ENCODE measurements at places on chromosomes 13 and 19.

- no peak for DNase-seq
These were observed 5.9 kb upstream of the ZNF551 start for GRCh38 chr19:57675881-57676280.

DNA sequence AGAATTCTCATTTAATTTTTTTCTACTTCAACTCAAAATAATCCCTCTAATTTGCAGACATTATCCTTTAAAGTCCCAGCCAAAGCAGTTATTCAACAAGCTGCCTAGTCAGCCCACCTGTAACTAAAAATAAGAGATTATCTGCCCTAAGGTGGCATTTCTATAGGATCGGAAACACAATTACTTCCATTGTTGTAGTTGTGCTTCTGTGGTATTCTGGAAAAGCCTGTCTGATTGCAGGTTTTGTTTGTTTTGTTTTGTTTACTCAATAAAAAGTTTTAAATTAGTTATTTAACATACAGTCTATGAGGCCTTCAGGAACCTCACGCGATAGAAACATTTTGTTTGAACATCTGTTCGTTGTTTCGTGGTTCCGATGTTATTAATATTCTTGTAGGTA lies 101.0 kb downstream of the ZIC5 start:
- no peak for DNase-seq

DNA sequence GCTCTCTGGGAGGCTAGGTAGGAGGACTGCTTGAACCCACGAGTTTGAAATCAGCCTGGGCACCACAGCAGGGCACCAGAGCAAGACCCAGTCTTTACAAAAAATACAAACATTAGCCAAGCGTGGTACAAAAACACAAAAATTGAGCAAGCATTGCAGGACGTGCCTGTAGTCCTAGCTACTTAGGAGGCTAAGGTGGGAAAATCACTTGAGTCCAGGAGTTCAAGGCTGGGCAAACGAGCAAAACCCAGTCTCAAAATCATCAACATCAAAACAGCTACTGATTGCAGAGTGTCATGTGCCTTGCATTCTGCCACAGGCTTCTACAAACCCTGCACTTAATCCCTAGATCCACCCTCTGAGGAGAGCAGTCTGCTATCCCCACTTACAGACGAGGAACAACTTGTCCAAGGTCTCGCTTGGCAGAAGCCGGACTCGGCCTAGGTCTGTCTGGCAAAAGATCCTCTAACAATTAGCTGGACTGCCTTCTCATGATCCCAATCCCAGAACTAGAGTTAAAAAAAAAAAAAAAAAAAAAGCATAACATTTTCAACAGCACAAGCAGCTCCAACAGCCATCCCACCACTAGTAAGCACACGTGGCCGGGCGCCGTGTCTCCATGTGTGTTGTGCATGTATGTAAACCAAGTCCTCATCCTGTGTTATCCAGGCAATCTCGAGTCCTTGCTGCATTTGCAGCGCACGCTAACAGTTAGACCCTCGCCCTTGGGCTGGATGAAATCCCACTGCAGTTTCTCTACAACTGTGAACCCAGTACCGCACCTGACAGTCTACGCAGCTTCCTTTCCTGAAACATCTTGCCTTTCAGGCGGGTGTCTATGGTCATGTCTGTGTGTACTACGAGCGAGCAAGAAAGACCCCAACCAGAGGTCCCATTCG lies 2.0 kb downstream of the PPP6R1 start:
- no peak for DNase-seq

DNA sequence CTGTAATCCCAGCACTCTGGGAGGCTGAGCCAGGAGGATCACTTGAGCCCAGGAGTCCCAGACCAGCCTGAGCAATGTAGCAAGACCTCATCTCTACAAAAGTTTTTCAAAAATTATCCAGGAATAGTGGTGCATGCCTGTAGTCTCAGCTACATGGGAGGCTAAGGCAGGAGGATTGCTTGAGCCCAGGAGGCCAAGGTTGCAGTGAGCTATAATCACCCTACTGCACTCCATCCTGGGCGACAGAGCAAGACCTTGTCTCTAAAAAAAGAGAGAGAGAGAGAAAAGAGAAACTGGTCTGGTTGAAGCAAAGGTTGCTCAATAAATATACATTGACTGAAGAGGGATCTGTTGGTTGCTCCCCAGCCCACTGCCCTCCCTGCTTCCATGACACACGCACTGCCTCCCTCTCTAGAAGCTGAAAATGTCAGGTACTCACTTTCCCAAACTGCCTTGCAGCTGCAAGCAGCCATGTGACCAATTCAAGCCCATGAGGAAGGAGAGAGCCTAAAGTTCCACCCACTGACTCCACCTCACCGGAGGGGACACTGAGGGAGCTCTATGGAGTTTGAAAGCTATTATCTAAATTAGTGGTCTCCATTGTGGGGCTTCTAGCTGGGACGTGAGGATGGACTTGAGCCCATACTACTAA lies 14.0 kb downstream of the CEACAM16 start:
- no peak for DNase-seq

DNA sequence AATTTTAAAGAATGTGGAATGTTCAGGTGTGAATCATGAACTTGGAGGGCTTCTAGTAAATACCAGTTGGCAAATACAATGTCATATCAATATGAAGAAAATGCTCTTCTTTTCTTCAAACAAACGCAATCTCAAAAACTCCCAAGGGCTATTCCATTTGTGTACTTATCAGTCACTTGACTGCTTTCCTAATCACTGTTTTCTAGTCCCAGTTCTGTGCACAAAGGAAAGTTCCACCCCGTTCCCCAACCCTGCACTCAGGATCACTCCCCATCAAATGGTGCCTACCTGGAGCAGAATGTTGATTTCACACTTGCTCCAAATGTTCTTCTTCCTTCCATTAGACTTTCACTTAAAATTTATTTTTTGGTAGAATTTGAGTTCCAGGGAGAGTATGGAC lies 92.6 kb upstream of the RFC3 start:
- no peak for DNase-seq

GRCh38 chr13:109954441-109954840 lies 168.1 kb upstream of the IRS2 start:
- no peak for DNase-seq

- no peak for DNase-seq
These were observed 257.6 kb downstream of the TEX29 start for GRCh38 chr13:111577956-111578605.

DNA sequence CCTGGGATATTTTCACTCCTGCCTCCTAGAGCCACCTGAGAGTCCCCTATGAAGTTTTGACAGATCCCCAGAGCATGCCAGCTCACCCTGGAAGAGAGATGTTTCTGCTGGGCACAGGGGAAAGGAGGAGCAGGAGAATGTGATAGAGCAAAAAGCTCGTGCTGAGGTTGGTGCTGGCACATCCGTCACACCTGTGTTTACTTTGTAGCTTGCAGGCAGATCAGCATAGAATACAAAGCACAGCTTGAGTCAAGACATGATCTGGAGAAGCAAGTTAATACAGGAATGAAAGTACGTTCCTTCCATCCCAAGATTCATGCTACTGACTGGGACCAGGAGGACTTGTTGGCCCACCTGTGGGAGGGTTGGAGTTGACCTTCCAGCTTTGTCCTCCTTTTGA lies 46.1 kb downstream of the HSPH1 start:
- no peak for DNase-seq

GRCh38 chr13:36804588-36804987 lies 14.4 kb upstream of the RFXAP start:
- no peak for DNase-seq

GRCh38 chr13:51093574-51093973 lies 17.5 kb downstream of the C13orf42 start:
- DNase-seq: no peak

- no peak for DNase-seq
These were observed 94.3 kb downstream of the GPC6 start for GRCh38 chr13:93320942-93321341.

GRCh38 chr19:813219-814151 lies 8.3 kb downstream of the PLPPR3 start:
- no peak for DNase-seq

- DNase-seq: no peak
These were observed 68.3 kb upstream of the RXFP2 start for GRCh38 chr13:31670831-31671617.

DNA sequence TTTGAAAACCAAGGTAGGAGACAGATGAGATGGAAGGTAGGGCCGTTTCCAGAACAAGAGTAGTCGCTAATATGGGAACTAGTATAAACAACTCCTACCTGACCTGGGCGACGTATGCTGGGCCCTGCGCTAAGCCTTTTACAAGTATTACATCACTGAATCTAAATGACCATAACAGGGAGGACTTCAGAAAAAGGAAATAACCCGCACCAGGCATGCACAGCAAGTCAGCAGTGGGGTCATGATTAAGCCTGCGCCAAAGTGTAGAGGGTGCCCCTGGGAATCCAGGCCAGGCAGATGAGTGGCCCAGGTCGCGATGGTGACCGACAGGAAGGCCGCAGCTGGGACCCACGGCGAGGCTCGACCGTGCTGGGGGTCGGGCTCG lies 613 bp downstream of the ATP13A1 start:
- no peak for DNase-seq

DNA sequence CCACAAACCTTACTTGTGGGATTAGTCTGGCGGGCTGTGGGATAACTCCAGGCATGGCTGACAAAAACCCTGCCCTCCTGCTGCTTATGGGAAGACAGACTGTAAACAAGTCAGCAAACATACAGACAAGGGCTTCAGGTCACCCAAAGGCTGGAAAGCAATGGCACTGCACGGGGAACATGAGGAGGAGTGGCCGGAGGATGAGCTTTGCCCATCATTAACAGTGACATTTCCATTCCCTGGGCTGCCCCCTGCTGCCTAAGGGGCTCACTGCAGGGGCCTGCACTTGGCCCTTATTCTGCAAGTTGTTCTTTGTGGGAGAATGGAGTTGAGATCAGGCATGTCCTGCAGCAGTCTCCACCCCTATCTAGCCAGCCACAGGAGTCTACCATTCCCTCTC lies 91.3 kb downstream of the UQCRFS1 start:
- no peak for DNase-seq

DNA sequence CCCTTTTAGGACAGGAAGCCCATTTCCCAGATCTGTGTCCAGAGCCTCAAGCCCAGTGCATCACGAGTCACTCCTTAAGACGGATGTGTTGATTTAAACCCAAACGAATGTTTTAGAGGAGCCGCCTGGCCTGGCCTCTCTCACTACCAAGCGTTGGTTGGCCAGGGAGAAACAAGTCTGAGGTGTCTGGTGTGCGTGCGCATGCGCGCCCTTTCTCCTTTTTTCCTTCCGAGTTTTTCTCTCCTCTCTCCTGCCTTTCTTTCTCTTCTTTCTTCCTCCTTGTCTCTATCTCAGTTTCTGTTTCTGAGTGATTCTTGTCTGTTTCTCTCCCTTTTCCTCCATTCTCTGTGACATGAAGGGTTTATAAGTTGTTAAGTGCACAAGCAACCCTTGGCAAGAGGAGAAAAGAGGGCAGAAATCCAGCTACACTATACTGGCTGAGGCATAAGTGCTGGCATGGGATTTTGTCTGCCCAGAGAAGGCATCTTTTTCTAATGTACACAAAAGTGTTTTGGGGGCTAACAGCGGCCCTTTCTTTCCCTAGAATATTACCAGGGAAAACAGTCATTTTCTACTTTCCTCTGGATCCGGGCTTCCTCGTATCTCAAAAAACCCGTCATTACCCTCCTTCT lies 170.5 kb downstream of the DNAJC15 start:
- DNase-seq: no peak

DNA sequence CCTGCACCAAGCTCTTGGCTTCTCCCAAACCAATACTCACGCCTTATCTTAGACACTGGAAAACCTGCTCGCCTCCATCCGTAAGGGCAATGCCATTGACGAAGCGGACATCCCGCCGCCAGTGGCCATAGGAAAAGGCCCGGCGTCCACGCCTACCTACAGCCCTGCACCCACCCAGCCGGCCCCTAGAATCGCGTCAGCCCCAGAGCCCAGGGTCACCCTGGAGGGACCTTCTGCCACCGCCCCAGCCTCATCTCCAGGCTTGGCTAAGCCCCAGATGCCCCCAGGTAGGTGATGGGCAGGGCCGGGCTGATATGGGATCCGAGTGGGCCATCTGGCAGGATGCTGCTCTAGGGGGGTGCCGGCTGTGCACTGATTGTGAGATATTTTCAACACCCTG lies 7.4 kb downstream of the CC2D1A start:
- no peak for DNase-seq

DNA sequence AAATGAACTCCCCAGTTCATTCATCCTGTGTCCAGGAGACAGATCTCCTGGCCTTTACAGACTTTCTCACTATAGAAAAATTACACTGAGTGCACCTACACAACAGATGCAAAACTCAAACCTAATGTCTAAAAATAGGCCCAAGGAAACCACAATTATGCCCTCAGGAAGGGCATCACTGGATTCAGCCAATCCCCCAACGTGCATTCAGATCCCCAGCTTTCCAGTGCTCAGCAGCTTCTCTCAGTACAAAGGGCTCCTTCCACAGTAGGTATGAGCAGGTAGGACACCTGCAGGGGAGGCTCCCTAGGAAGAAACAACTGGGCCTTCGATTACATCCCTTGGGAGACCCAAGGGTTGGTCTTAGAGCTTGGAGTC lies 2.1 kb downstream of the ZNF709 start:
- no peak for DNase-seq

- DNase-seq: no peak
These were observed 113.9 kb downstream of the SLC7A1 start for GRCh38 chr13:29481603-29482002.

DNA sequence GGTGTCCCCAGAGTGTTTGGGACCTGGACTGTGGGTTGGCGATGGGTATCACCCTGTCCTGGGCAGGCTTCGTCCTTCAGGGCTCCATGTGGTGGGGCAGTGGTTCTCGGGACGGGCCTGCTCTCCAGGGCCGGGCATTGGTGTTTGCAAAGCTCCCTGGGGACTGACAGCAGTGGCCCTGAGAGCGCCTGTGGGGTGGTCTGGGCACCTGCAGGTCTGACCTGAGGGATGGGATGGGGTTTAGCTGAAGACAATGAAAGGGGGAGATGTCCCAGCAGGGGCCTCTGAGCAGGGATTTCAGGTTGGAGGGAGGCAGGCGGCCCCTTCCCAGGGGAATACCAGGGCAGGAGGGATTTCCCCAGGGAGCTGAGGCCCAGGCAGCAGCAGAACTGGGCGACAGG lies 68.3 kb upstream of the MCF2L start:
- DNase-seq: no peak

DNA sequence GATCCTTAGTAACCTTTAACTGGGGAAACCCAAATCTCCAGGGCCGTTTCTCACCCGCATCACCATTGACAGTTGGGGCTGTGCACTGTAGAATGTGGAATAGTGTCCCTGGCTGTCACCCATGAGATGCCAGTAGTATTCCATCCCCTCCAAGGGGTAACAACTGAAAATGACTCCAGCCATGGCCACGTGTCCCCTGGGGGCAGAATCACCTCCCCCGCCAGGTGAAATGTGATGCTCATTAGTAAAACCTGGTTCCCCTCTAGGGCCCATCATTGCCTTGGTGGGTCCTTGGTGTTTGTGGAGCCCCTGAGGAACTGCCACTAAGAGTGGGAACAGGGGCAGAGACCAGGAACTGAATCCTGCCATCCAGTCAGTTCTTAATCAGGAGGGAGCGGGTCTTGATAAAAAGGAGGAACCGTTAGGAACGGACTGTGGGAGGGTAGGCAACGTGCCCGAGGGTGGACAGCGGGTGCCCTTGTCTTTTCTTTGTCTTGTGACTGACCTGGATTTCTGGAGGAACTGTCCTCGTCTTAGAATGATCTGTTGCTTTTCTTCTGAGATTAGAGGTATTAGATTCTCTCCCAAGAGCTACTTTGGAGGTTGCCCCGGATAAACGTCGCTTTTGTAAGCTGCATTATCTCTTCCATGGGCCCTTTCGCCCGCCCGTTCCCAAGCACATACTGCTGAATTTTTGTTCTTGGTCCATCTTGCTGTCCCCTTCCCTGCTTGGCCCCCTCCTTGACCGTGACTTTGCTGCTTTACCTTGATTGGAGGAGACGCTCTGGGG lies 3.5 kb downstream of the MYO9B start:
- no peak for DNase-seq

All from NCI-H187 (cell line).